Pancreas (tissue), 10 donors: ENCODE measurements at places on chromosomes 7 and 10.

- no peak for DNase-seq
Observed at GRCh38 chr10:33731322-33731721, 396.9 kb upstream of the NRP1 start.

- DNase-seq: no peak
Observed at GRCh38 chr7:123824754-123825067, 20.3 kb upstream of the HYAL4 start.

DNA sequence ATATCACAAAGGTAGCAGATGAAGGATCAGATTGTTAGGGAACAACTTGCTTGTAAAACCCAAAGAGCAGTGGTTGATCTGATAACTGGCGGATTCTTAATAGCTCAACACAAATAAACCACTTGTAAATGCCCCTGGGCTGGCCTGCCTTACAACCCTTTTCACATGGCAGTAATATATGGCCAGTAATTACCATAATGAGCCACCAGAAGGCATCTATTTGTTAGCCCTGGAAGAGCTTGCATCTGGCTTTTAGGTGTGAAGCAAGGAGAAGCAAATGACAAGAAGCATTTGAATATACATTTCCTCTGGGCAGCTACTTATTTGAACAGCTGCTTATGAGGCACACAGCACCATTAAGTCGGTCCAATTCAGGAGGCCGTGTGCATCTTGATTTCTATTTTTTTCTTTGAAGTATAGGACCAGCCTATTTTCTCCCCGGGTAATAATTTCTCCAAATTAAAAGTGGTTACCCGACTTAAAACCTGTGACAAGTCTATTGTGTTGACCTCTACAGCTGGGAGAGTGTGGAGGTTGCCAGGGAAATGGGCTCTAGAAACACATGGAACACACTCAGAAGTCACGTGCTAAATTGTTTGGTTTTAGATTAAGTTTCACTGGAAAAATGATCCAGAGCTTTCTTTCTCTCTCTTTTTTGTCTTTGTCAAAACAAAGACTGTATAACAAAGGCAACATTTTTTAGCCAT, 113.4 kb downstream of the SEM1 start:
- no peak for DNase-seq

DNA sequence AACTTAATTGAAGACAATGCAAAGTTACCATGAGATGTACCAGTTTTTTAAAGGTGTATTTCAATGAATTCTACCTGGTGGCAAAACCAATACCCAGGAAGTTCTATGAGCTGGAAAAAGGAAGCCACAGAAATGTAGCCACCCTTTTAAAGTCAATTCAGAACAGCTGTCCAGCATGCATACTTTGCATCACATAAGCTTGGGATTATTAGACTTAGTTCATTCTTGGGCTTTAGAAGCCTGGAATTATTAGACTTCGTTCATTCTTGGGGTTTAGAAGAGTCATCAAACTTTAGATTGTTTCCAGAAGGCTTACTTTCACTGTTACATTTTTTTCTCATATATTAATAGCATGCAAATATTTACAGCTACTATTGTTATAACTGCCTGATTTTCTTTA, 20.9 kb downstream of the SLC25A13 start:
- DNase-seq: no peak

- no peak for DNase-seq
Observed at GRCh38 chr10:74928742-74929191, 102.4 kb downstream of the KAT6B start.

DNA sequence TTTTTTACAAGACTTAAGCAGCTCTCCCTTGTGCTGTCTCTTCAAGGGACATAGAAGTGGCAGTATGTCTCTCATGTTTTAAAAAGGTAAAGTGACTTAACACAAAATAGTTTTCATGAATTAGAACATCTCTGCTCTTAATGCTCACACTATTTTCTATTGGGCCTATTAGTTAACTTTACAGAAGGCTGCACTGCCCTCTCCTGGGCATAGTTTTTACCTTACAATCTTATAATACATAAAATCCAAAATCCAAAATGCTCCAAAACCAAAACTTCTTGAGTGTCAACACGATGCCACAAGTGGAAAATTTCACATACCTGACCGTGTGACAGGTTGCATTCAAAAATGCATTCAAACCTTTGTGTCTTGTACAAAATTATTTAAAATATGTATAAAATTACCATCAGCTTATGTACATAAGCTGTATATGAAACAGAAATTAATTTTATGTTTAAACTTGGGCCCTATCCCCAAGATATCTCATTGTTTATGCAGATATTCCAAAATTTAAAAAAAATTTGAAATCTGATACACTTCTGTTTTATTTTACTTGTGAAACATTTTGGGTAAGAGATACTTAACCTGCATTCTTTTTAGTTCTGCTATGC, 25.8 kb downstream of the TES start:
- DNase-seq: no peak

DNA sequence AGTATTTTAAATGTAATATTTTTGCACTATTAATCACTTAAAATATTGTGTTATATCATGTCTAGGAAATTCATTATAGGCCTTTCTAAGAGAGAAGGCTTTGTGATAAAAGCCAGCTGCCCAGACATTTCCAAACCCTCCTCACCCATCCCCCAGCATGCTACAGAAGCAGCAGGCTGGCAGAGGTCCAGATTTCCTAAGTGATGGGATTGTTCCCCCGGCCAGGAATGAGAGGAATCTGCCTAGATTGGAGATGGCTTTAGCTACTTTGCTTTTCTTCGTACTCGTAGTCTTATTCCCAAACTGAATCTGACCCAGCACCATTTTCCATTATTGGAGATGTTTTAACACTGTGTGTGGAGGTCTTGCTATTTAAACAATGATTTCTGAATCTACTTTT, 29.4 kb downstream of the CDK14 start:
- DNase-seq: peak; percentile 6

GRCh38 chr7:7990441-7990761, 21.8 kb downstream of the GLCCI1 start:
- DNase-seq: no peak

DNA sequence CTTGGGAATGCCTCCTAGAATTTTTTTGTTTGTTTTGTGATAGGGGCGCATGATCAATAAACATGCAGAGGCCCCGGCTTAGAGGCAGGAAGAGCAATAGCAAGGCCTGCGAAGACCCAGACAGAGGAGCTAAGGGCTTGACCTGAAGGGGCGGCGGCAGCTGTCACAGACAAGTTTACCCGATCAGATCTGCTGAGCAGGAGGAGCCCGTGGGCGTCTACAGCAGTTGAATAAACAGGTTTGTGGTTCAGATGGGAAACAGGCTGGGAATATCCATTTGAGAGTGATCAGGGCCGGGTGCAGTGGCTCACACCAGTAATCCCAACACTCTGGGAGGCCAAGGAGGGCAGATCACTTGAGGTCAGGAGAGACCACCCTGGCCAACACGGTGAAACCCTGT, 126.0 kb upstream of the CALN1 start:
- no peak for DNase-seq

GRCh38 chr7:128005117-128005516, 26.1 kb downstream of the LRRC4 start:
- no peak for DNase-seq

GRCh38 chr10:67539312-67539711, 156.7 kb downstream of the CTNNA3 start:
- DNase-seq: no peak
